ENCODE measurements at places on chromosomes 7 and 10.

DNA sequence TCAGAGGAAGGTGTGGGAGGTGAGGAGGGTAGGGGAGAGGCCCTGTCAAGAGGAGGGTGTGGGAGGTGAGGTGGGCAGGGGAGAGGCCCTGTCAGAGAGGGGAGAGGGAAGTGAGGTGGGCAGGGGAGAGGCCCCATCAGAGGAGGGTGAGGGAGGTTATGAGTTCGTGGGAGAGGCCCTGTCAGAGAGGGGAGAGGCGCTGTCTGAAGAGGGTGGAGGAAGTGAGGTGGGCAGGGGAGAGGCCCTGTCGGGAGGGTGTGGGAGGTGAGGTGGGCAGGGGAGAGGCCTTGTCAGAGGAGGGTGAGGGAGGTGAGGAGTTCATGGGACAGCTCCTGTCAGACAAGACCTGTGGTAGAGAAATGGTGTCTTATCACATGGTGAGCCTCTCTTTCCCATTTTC is 74.4 kb downstream of the INPP5A start:
- DNase-seq, result no peak

- DNase-seq, result no peak
Observed at GRCh38 chr10:51002469-51002868, 71.8 kb upstream of the PRKG1 start.

DNA sequence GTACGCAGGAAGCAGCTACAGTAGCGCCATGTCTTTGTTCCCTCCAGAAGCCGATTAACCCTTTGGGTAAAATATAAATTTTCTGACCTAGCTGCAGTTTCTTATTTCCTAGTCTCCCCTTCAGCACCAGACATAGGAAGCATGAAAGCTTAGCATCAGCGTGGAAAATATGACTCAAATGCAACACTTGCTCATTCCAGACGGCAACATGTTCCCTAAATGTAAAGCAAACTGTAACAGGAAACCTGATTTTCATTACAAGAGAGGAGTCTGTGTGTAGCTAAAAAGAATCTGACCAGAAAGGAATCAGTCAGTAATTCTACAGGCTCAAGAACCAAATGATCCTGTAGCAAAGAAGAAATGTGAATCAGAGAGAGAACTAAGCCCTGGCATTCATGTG is 219.2 kb downstream of the C7orf25 start:
- peak; percentile 86 for DNase-seq

DNA sequence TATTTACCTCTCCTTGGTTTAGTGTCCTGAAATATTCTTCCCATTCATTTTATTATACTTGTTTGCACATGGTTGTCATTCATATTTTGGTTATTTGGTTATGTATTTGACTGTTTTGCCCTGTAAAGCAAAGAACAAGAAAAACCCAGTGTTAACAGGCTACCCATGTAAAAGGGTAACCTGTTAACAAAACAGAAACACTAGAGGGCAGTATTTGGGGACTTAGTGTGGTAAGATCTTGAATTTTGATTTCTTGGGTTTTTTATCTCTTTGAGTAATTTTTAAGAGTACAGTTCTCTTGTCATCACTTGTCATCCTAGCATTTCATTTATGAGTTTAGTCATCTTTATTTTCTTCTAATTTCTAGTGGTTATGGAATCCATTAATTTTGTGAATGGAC is 51.3 kb downstream of the POLL start:
- DNase-seq, result no peak

DNA sequence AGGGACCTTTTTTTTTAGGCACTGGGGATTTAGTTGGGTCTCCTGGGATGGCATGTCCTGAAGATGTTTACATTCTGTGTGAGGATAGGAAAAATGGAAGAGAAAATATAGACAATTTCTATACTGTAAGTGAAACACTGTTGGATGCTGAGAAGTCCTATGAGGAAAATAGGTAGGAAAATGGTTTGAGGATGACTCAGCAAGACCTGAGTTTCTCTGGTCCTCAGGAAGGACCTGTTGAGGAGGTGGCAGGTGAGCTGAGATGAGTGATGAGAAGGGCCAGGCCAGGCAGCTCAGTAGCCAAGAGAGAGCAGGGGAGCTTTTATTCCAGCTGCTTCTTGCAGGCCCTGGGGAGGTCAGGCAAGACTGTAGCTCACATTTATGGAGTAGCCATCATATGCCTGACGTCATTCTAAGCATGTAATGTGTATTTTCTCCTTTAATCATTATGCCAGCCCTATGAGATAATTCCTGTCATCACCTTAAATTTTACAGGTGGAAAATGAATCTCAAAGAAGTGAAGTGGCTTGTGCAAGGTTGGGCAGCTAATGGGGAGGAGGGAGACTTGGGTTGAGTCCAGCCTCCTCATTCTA is 19.1 kb upstream of the LRRC18 start:
- no peak for DNase-seq

Data from fibroblast of gingiva (primary cell).